ENCODE measurements at places on chromosomes 5 and 9. TPM values are rescaled to one million over a fixed set of nuclear protein-coding genes. Genes with fewer than 3 reads are reported as not detected.
A peak's percentile ranks its signal among the peaks of the same experiment; 100 is the strongest.

GRCh38 chr9:77261605-77262004, 84.3 kb downstream of the VPS13A start:
- no peak for DNase-seq

DNA sequence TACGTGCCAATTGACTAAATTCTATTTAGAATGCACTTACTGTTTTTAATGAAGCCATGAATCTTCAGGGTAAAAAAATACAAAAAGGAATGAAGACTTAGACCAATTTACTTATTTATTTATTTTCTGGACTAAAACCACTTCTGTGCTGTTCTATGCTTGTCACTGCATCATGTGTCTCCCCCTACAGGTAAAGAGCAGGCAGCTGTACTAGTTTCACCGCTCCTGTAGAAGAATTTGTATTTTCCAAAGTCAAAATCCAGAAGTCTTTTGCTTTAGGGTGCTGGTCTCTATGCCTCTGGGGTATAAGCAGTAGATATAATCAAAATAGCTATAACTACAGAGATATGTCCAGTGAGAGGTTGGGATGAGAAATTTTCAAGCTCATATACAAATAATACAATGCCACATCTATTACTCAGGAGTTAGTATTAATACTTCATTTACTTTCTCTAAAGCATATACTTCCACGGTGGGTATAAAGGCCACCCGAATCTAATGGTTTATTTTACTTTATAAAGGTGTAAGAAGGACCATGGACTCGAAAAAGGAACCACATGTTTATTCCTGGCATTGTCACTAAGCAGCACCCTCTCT, 591.5 kb downstream of the RAB3C start:
- peak; percentile 70 for DNase-seq

DNA sequence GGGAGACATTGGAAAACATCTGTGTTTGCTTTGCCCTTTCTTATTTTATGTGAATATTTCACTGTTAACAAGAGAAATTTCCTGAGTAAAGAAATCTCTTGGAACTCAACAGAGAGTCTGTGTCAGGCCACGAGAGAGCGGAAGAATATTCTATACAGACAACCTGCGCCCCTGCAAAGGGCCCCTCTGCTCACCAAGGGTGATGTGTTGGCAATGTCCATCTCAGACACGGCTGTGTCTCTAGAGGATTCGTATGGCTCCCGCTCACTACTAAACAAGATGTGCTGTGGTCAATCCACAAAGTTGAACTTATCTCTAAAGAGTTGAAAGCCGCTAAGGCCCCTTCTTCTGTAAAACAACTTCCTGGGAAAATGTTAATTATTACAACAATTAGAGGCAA, 241.0 kb upstream of the IRX1 start:
- no peak for DNase-seq

DNA sequence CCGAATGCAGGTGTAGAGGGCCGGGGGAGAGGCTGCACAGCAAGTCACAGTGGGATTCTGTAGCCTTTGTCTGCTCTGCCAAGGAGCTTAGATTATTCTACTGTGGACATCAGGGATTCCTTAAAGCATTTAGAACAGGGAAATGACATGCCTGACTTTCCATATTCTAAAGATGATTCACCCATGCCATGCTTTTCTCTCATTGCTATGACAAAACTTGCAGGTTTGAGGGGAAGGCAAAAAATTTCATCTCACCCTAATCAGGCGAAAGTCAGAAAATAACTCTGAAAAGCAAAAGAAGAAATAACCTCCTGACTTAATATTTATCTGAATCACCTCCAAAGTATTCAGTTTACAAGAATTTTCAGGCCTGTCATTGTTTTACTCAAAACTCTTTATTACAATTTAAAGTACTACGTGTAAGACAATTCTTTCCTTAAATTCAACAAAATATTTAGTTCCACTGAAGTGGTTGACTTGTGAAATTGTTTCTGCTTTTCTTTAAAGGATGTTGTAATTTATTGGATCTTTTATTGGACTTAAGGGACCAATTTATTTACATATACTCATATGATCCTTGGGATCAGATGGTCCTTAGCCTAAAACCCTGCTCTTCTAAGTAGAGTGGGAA, 30.0 kb upstream of the GAS1 start:
- no peak for DNase-seq

Gene SAXO1
- polyA plus RNA-seq, result 0.01 TPM

Gene CTXN3
- not detected for polyA plus RNA-seq

Gene FOXE1
- polyA plus RNA-seq, result 0.06 TPM

Measured in AG04450 (cell line).